ENCODE measurements at places on chromosomes 7 and 10. TPM values are rescaled to one million over a fixed set of nuclear protein-coding genes. Genes with fewer than 3 reads are reported as not detected.

EVX1 gene
- total RNA-seq, result 0.19 TPM

HMX3 gene
- not detected for total RNA-seq

PPP1R3C gene
- total RNA-seq, result 20.7 TPM

TRIM73 gene
- total RNA-seq, result 2.7 TPM

HTR5A gene
- not detected for total RNA-seq

EPDR1 gene
- 74.5 TPM for total RNA-seq

ANK3 gene
- total RNA-seq, result 0.41 TPM

USP54 gene
- total RNA-seq, result 12.5 TPM

SFRP5 gene
- 3.3 TPM for total RNA-seq

SLC16A12 gene
- 1.5 TPM for total RNA-seq

TMEM213 gene
- not detected for total RNA-seq

NEURL1 gene
- 0.78 TPM for total RNA-seq

FEZF1 gene
- not detected for total RNA-seq

Data from A549 treated with dexamethasone at 1 μM for 4 hours (cell line).